ENCODE measurements at places on chromosomes 4 and X.

DNA sequence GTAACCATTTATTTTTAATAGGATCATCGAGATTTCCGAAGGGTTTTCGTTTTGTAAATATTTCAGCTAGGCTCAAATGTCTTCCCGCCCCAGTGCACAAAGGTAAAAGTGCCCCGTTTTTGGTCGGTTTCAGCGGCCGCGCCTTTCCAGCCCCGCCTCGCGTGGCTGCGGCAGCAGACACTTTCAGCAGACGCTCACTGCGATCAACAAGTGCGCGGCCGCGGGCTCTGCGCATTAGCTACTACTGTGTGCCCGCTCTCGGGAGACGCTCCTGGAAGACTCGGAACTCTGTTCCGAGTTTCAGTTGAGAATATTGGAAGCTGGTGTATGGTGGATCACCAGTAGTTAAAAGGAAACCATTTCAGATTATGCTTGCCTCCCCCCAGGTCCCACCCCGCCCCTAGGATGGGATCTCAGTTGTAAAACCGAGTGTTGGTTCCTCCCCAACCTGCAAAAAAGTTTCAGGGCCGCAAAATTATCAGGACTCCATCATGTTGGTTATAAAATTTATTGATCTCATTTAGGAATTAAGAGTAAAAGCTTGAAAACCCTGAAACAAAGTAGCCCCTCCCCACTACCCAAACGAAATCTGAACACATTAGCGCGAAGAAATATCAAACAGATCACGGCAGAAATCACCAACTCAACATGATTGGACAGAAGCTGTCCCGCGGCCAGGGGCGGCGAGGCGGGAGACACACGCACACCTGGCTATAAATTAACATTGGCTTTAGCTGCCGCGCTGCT, 2.2 kb downstream of the SOX3 start:
- no peak for DNase-seq

- DNase-seq: no peak
Measured at GRCh38 chr4:56791316-56791715, 30.2 kb downstream of the SPINK2 start.

- no peak for DNase-seq
Measured at GRCh38 chrX:146396409-146396808, 413.2 kb upstream of the CXorf51B start.

DNA sequence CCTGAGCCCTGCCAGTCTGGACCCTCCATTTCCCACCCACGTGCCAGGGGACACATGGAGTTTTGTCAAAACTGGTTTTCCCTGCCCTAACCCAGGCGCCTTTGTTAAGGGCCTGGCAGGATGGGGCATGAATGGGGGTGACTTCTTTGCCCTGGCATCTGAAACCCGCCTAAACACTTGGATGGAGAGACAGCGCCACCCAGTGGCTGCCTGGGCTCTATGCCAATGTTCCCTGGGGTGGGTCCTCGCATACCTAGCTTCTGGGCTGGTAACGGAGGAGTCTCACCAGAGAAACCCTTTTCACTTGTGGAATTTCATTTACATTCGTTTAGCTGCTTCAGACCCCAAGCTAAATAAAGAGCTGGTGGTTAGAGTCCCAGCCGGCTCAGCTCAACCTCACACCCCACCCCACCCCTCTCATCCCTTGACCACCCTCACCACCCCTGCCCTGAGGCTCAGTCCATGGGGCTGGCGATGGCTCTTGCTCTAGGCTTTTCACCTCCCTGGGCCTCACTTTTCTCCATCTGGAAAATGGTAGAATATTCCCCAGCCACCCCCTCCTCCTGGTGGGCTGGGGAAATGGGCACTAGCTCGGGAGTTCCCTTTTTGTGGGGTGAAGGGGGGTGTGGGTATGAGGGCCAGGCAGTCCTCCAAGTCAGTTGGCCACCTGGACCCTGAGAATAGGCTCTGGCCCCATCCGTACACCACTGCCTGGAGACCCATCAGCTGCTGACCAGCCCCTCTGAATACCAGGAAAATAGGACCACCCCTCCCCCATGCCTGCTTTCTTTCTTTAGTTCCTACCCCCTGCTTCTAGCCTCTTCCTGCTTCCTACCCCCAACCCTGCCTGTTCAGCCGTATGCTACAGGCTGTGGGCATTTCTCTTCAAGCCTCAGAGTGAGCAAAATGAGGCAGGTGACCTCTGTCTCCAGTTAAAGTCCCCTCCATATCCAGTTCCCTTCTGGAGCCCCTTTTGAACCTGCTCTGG, 57.1 kb upstream of the PJA1 start:
- DNase-seq: peak; percentile 47

- DNase-seq: no peak
Measured at GRCh38 chrX:14802943-14803710, 69.7 kb downstream of the FANCB start.

DNA sequence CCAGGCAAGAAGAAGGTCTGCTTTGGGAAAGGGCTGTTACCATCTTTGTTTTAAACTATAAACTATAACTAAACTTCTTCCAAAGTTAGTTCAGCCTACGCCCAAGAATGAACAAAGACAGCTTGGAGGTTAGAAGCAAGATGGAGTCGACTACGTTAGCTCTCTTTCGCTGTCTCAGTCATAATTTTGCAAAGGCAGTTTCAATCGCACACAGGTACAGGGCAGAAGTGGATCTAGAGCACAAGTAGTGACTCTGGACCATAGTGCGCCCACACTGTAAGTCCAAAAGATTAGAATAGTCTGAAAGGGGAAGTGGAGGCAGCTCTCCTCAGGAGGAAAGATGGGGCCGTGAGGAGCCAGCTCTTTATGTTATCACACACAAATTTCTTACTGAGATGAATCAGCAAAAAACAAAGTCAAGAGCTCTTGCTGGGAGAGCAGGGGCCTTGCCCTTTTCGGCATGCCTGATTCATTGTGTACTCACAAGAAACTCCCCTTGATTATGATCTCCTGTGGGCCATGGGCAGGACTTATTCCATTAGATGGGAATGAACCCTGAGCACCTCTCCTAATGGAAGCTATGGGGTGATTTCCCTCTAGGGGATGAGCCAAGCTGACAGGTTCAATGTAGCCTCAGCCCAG, 58.6 kb downstream of the FUNDC1 start:
- no peak for DNase-seq

GRCh38 chrX:87616371-87616770, 98.8 kb downstream of the KLHL4 start:
- no peak for DNase-seq

DNA sequence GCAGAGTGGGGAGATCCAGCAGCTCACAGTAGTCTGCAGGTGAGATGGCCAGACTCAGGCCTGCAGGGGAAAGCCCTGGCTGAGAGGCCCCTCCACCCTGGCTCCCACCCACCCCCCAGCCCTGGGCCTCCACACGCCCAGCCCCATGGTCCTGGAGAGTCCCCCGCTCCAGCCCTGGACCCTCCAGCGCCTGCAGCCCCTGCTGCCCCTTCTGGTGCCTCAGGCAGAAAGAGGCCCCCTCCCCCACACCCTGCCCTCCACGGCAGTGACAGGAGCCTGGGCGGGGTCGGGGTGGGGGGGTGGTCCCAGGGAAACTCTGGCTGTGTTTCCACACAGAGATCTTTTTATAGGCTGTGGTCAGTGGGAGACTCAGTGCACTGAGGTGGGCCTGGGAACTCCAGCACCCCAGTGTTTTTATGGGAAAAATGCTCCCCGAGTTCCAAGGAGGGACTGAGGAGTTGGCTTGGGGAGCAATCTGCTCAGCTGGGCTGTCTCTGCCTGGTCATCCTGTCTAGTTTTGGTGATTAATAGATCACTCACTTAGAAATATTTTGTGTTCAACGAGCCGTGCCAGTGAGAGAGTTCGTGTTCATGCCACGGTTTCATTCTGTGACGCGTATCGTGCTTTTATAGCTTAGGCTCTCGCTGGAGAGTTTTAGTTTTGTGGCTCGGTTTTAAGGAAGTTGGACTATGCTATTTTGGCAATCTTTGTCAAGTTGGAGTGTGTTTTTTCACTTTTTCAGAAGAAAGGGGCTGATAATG, 53.1 kb upstream of the HGFAC start:
- no peak for DNase-seq

- no peak for DNase-seq
Measured at GRCh38 chr4:76758996-76759395, 138.9 kb downstream of the SOWAHB start.

DNA sequence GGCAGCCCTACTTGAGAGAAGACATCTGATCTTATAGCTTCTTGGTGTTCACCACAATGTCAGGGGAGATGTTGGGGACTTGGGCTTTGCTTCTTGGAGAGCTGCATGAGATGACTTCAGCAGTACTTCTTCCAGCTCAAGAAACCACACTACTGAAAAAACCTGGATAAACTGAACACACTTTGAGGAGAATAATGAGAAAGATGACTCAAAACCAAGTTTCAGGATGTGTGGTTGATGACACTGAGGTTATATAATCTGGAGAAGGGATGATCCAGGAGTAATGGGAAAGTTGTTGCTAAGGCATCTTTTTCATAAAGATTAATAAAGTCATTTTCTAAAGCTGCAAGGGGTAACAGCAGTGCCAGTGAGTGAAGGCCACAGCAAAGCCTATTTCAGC, 58.4 kb upstream of the PNPLA4 start:
- DNase-seq: no peak

DNA sequence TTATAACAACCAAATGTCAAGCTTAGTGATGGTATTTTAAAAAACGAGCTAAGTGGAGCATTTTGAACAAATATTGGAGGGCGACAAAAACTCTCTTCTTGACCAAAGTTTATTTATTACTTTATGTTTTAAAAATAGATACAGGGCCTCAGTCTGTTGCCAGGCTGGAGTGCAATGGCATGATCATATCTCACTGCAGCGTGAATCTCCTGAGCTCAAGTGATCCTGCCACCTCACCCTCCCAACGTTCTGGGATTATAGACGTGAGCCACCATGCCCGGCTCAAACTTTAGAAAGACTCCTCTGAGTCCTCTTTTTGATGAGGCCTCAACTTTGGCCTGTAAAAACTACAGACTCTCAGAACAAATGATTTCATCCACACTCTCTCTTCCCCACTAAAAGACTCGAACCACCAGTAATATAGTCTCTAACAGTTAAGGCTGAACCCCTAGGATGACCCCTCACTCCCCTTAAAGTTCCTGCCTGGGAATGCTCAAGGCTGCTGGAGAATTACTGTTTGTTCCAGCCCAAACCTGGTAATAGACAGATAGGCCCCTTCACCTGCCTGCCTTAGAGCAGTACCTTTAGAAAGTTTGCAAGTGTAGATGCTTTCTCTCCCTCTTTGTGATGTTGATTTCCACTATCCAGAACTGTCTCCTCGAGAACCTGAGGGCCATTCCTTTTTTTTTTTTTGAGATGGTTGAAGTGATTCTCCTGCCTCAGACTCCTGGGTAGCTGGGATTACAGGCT, 55.3 kb upstream of the HPSE start:
- no peak for DNase-seq

- DNase-seq: no peak
Measured at GRCh38 chrX:155957843-155958242, 39.7 kb upstream of the IL9R start.

GRCh38 chr4:86978709-86979108, 43.9 kb downstream of the AFF1 start:
- no peak for DNase-seq

GRCh38 chr4:51958199-51958968, 61.8 kb downstream of the LRRC66 start:
- DNase-seq: no peak

DNA sequence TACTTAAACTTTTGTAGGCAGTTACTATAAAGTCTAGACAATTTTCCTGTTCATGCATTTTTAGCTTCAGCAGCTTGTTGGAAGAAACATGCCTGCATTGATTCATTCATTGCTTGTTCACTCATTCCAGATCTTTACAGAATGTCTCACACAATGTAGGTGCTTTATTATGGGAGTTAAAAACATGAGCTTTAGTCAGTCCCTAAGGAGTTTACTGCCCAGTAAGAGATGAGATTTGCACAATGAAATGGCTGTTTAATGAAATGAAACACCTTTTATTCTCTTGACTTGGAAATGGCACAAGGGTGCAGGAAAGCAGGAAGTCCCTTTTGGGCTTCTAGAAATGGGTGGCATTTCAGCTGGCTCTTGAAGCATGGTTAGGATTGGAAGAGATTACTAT, 2.9 kb downstream of the NOCT start:
- DNase-seq: no peak

- no peak for DNase-seq
Measured at GRCh38 chr4:10094841-10095240, 21.8 kb downstream of the WDR1 start.

DNA sequence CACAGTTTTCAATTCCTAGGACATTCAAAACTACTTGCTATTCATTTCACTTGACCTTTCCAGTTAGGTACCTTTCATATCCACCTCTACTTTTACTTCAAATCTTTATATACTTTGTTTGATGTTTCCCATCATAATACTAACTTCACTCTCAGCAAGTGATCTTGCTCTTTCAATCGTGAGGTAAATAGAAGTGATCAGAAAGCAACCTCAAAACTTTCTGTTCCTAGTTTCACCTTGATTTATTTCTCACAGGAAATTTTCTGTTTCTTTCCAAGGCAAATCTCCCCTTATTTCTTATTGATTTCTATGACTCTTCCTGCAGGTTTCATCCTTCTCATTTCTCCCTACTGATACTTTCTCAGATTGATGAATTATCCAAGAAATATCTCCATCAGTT, 623.5 kb downstream of the FSTL5 start:
- no peak for DNase-seq

- no peak for DNase-seq
Measured at GRCh38 chr4:150310159-150310895, 232.1 kb downstream of the DCLK2 start.

DNA sequence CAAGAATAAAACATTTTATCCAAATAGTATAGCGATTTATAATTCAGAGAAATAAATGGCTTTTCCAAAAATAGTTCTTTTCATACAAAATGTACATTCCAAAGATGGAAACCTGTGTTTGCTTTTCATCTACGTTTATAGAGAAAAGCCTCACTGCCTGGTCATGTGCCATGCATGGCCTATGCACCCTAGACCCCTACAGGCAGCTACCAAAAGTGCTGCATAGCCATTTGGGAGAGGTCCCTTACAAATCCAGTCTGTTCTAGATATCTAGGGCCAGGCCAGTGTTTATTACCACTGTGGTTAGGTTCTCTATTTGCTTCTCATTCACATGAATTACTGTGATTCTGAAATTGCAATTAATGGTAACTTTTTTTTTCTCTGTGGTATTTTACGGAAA, 17.2 kb downstream of the HMGB2 start:
- DNase-seq: no peak

GRCh38 chr4:121408-122084, 2.8 kb upstream of the ZNF718 start:
- DNase-seq: no peak

DNA sequence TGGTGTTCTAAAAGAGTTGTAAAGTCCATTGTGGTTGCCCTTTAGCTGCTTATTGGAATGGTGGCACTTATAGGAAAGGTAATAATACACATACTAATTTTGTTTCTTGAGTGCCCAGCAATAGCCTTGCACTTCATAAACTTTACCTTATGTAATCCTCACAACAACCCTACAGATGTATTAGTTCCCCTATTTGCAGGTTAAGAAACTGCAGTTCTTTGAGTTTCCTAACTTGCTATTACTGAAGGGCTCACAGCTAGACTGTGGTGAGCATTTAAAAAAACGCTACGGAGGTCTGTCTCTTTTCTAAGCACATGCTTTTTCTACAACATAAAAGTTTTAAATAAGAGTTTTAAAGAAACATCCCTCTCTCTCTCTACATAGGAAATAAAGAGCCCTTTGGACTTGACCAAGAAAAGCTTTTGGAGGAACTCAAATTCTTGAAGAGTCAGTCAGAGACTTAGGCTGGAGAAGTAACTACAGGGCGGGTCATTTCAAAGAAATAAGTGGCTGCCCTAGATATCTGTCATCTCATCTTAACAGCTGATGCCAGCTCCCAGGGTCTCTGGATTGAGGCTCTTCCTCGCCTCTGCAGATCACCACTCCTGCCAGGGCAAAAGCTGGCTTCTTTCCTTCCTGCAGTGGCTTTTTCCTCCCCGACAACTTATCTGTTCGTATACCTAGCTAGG, 42.0 kb upstream of the FBXW7 start:
- DNase-seq: no peak

All from stimulated activated CD8-positive, alpha-beta memory T cell treated with anti-CD3 and anti-CD28 coated beads, Interleukin-15, amount 100 ng/mL, for 24 hours (primary cell).